ENCODE measurements at places on chromosomes 2 and 18. TPM values are rescaled to one million over a fixed set of nuclear protein-coding genes. Genes with fewer than 3 reads are reported as not detected.

The LYPD6 gene
- 0.09 TPM for total RNA-seq

The ICOS gene
- total RNA-seq = not detected

The MERTK gene
- 1.9 TPM for total RNA-seq

The UGT1A3 gene
- not detected for total RNA-seq
